ENCODE measurements at places on chromosomes 16 and 17. TPM values are rescaled to one million over a fixed set of nuclear protein-coding genes. Genes with fewer than 3 reads are reported as not detected.

DHRS7C gene
- total RNA-seq, result not detected

FSCN2 gene
- 1.1 TPM for total RNA-seq

SLFN14 gene
- total RNA-seq, result not detected

SULT1A2 gene
- total RNA-seq, result 0.26 TPM

EVI2A gene
- total RNA-seq, result 11.1 TPM

GRCh38 chr16:35637683-35638082 is 2178.3 kb downstream of the TP53TG3F start:
- H3K36me3 ChIP-seq, result no peaks in the 10 kb centered on the region
- H3K27ac ChIP-seq, result no peak overlapping the region
- no peak for DNase-seq
- no peak overlapping the region for H3K4me3 ChIP-seq
- no peaks in the 10 kb centered on the region for H3K27me3 ChIP-seq

GRCh38 chr16:75660321-75660720 is 12.7 kb downstream of the TERF2IP start:
- peaks cover 20% of the 10 kb centered on the region for H3K36me3 ChIP-seq
- no peak for DNase-seq
- H3K27ac ChIP-seq, result no peak overlapping the region
- H3K4me1 ChIP-seq, result no peaks in the 10 kb centered on the region
- no peaks in the 10 kb centered on the region for H3K27me3 ChIP-seq

DNA sequence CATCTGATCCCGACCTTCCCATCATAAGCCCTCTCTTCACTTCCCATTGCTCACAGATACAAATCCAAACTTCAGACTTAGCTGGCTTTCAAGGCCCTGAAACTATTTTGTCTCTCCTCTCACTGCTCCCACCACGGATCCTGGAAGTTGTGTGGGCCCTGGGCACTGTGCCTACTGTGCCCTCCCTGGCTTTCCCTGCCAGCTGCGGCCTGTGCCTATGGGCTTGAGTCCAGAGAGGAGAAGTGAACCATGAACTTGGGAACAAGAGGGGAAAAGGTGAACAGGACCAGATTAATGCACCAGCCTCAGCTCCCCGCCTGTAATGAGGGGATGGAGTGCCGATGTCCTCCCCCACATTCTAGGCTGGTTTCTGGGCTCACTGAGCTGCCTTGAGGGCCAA is 18.9 kb upstream of the KCNJ12 start:
- H3K4me1 ChIP-seq, result no peaks in the 10 kb centered on the region
- no peaks in the 10 kb centered on the region for H3K27me3 ChIP-seq
- DNase-seq, result no peak
- H3K27ac ChIP-seq, result no peak overlapping the region
- H3K4me3 ChIP-seq, result no peak overlapping the region
- no peaks in the 10 kb centered on the region for H3K36me3 ChIP-seq

GRCh38 chr17:5248821-5249479 is 14.3 kb upstream of the SCIMP start:
- no peak for DNase-seq
- H3K4me1 ChIP-seq, result no peaks in the 10 kb centered on the region
- no peak overlapping the region for H3K4me3 ChIP-seq

- no peak for DNase-seq
- no peaks in the 10 kb centered on the region for H3K27me3 ChIP-seq
- no peak overlapping the region for H3K4me3 ChIP-seq
- no peaks in the 10 kb centered on the region for H3K36me3 ChIP-seq
- no peak overlapping the region for H3K27ac ChIP-seq
Observed at GRCh38 chr17:11628374-11628773, 30.1 kb downstream of the DNAH9 start.

Measured in esophagus squamous epithelium (tissue), 5 donors.